ENCODE measurements at places on chromosomes 11 and 22. TPM values are rescaled to one million over a fixed set of nuclear protein-coding genes. Genes with fewer than 3 reads are reported as not detected.
A peak's percentile ranks its signal among the peaks of the same experiment; 100 is the strongest.

DNA sequence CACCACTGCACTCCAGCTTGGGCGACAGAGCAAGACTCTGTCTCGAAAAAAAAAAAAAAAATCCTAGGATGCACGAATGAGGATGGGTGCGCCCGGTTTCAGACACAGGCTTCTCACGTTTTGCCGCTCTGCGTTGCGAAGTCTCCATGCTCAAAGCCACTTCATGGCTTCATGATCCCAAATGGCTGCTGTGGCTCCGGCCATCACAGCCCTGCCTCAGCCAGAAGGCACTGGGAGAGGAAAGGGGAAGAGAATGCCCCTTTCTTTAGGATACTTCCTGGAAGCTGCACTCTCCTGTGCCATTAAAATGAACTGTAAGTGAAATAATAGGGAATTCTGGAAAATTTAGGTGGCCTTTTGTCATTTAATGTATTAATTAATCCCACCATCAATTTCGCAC, 116.4 kb upstream of the ANO1 start:
- no peak for ATAC-seq

DNA sequence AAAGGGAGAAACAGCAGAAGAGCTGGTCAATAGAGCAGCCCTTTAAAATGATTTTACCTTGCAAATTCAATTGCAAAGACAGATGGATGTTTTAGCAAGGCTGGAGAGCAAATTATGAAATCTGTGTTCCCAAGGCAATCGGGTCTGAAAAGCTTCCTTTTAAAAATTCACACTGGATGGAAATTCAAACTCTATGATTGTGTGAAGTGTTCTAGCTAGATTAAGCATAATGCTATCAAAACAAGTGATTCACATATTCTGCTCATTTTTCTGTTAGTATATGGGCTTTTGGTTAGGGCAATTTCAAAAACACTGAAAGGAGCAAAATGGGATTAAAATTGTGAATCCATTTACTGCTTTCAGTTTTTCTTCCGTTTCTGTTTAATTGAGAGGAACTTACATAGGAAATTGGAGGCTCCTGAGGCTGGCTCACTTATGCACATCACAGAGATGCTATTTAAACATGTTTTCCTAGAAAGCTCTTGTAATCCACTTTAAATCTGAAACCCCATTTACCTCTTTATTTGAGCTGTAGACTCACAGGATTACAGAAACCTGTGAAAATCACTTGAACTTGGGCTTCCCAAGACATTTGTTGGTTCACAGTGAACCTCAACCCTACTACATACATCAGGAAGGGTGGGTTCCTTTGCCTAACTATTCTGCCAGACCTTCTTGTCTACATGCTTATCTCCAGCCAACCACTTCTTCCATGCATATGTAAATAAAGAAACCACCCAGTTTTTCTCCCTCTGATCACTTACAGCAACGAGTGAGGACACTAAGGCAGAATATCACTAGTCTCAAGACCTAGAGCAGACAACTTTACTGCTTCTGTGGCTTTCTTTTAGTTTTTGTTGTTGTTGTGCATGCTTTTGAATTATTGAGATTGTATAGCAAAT, 201.9 kb upstream of the PITPNB start:
- ATAC-seq: no peak

DNA sequence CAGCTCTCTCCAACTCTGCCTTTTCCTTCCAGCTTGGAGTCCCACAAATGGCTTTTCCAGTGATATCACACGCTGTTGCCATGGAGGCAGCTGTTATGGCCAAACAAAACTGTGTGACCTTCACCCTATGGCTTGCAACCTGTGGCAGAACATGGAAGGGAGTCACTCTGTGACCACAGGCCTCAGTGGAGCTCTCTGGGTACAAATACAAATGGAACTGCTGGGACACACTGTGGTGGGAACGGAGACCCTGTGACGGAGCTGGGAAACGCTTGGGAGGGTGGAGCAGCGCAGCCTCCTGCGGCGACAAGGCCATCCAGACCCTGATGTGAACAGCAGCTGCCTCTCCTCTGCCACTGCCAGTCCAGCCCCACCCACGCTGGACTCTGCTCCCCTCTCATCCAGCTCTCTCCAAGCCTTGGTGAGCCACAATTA, 162.5 kb downstream of the ETS1 start:
- no peak for ATAC-seq

DNA sequence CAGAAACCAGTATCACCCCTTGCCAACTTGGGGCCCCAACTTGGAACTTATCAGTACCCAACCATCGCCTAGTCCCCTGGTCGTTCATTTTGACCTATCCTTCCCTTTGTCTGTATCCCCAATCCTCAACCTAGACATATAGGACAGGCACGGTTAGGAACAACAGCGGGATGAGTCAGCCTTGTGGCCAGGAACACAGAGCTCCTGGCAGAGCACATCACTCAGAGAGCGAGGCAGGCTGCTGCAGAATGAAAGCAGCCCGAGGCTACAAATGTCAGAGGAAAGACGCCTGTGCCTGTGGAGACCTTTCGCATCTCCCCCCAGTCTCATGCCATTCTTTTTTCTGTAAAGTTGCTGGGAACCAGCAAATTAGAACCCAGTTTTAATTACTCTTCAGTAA, 14.6 kb downstream of the DKK3 start:
- ATAC-seq: no peak

- no peak for ATAC-seq
Measured at GRCh38 chr11:68374531-68374930, 62.1 kb downstream of the LRP5 start.

GRCh38 chr11:810040-810567, 337 bp downstream of the RPLP2 start:
- peak; percentile 1 for ATAC-seq

DNA sequence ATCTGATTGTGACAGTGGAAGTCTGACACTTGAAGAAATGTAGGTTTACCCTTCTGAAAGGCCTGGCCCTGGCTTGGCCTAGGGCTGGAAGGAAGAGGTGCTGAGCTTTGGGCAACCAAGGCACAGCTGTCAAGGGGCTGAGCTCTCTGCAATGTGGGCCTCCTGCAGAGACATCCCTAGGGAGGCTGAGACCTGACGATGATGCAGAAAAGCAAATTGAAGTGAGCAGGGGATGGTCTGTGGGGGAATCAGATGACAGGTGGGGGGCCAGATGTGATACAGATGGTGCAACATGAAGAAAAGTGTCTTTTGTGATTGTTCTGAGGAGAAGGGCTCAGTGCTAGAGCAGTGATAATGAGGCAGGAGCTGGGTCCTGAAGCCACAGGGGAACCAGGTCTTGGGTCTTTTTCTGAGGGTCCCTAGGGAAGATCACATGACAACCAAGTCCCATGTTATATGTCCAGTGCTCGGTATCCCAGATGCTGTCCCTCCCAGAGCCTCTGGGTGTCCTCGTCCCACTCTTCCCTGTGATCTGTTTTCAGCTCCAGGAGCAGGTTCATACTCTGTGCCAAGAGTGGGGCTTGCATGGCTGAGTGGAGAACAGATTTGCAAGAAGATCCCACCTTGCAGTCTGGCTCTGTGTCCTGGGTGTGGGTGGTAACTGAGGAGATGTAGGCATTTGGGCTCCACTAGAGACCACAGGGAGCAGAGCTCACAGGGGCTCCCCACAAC, 79.9 kb upstream of the VPREB1 start:
- no peak for ATAC-seq

DNA sequence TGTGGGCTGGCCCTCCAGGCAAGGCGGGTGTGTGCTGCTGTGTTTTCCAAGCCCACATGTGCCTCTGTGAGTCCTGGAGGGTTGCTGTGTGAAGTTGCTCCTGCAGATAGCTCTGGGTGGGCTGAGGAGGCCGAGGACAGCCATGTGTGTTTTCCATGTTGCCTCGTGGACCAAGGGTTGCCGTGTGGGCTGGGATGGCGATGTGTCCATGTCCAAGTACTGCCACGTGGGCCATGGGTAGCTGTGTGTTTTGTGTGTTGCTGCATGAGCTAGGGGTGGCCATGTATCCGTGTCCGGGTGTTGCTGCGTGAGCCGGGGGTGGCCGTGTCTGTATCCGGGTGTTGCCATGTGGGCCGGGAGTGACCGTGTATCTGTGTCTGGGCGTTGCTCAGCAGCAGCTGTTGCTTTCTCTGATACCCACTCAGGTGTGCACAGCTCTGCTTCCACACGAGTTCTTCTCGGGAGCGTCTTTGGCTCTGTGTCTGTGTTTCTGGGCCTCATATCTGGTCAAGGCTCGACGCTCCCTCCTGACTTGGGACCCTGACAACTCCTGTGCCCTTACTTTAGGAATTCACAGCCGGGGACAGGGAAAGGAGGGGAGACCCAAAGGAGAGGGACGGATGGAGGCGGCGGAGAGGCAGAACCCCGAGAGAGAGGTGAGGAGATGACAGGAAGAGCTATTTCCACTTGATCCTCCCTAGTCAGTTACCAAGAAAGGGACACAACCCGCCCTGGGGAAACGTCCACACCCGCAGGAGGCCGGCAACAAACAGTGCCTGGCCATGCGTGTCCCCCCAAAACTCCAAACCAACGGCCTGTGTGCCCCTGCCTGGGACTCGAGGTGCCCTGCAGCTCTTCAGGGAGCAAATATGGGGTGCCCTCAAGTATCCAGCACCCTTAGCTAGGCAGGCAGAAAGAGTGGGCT, 83.1 kb downstream of the PHF21B start:
- ATAC-seq: no peak

GRCh38 chr11:123760894-123761293, 6.6 kb upstream of the OR6X1 start:
- ATAC-seq: peak; percentile 68

- ATAC-seq: no peak
Measured at GRCh38 chr11:44928816-44929215, 21.9 kb downstream of the TP53I11 start.

DNA sequence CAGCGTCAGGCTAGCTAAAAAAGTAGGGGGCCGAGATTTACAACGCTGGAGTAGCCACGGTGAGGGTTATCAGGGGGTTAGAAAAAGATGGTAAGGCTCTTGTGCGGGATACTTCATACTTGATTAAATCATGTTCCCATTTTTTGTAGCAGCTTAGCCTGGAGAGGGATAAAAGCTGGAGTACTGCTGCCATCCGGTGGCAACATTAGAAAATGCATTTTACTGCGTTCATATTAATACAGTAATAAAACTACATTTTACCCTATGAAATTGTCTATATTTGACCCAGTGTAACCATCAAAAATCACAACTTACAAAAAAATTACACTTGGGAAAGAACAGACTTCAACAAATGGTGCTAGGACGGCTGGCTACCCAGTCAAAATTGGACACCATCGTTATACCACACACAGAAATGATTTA, 17.3 kb downstream of the RPUSD4 start:
- peak; percentile 37 for ATAC-seq

The RBMXL2 gene
- not detected for total RNA-seq

The GRK3 gene
- total RNA-seq: 27.2 TPM

The MYEOV gene
- not detected for total RNA-seq

The TRIM66 gene
- 19.9 TPM for total RNA-seq
